ENCODE measurements at places on chromosomes 4 and X. TPM values are rescaled to one million over a fixed set of nuclear protein-coding genes. Genes with fewer than 3 reads are reported as not detected.

Gene ARHGAP4
- 57.8 TPM for total RNA-seq

Gene NAP1L5
- total RNA-seq, result 2.0 TPM

DNA sequence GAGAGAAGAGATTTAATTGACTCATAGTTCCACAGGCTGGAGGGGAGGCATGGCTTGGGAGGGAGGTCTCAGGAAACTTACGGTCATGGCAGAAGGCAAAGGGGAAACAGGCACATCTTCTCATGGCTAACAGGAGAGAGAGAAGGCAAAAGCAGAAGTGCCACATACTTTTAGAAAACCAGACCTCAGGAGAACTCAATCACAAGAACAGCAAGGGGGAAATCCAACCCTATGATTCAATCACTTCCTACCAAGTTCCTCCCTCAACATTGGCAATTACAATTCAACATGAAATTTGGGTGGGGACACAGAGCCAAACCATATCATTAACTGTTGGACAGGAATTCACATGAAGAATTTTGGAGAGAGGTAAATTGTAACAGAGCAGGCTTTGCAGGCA is 485.3 kb upstream of the PITX2 start:
- H3K4me1 ChIP-seq, result no peaks in the 10 kb centered on the region
- H3K27me3 ChIP-seq, result no peaks in the 10 kb centered on the region
- DNase-seq, result no peak

DNA sequence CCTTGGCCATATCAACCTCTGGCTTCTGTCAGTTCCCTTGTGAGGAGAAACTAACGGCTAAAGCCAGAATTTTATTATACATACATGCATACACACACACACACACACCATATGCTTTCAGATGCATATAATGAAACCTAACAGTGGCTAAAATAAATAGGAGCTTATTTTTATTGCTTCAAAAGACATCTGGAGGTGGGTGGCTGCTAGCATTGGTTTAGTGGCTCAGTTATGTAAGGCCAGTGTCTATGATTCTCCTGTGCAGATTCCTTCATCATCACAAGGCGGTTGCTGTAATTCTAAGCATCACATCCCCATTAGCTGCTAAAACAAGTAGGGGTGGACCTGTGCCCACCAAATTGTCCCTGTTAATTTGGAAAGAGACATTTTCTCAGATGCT is 110.8 kb downstream of the MAPK10 start:
- H3K36me3 ChIP-seq, result no peaks in the 10 kb centered on the region
- no peak overlapping the region for H3K4me3 ChIP-seq
- DNase-seq, result no peak
- H3K27ac ChIP-seq, result no peak overlapping the region
- H3K4me1 ChIP-seq, result no peaks in the 10 kb centered on the region

- DNase-seq, result no peak
- no peak overlapping the region for H3K4me3 ChIP-seq
- H3K36me3 ChIP-seq, result no peaks in the 10 kb centered on the region
- H3K27ac ChIP-seq, result no peak overlapping the region
- H3K27me3 ChIP-seq, result no peaks in the 10 kb centered on the region
- H3K4me1 ChIP-seq, result no peaks in the 10 kb centered on the region
These were observed 26.7 kb upstream of the CLDN34 start for GRCh38 chrX:9940421-9940820.
